ENCODE measurements at places on chromosomes 4 and X. TPM values are rescaled to one million over a fixed set of nuclear protein-coding genes. Genes with fewer than 3 reads are reported as not detected.

Gene NWD2
- total RNA-seq, result 0.28 TPM

DNA sequence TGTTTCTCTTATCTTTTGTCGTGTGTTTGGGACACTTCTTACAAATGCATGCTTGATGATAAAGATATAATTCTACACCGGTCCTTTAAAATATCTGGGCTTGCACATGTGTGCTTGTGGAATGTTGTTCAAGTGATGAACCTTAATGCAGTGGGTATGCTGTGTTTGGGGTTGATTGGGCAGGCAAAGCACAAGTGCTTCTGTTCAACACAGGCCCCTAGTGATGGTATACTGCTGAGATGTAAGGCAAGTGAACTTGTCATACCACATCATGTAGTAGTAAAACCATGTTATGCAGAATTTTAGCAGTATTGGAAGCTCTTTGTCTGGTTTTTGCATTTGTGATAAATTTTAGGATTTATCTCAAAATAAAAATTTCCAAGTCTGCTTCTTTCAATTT, 23.9 kb downstream of the TBC1D19 start:
- no peak overlapping the region for H3K4me3 ChIP-seq
- no peaks in the 10 kb centered on the region for H3K27me3 ChIP-seq
- no peaks in the 10 kb centered on the region for H3K36me3 ChIP-seq
- no peak for DNase-seq
- no peak overlapping the region for H3K27ac ChIP-seq

- H3K27me3 ChIP-seq, result no peaks in the 10 kb centered on the region
- no peak overlapping the region for H3K4me3 ChIP-seq
- no peaks in the 10 kb centered on the region for H3K36me3 ChIP-seq
- H3K4me1 ChIP-seq, result no peaks in the 10 kb centered on the region
- no peak overlapping the region for H3K27ac ChIP-seq
Measured at GRCh38 chr4:11636031-11636430, 207.3 kb upstream of the HS3ST1 start.

Gene OCRL
- total RNA-seq, result 24.1 TPM
